Glomerular endothelial cell (primary cell): ENCODE measurements at places on chromosomes 16 and 17.

GRCh38 chr17:76196675-76197074, 43.6 kb downstream of the RNF157 start:
- no peak for DNase-seq

DNA sequence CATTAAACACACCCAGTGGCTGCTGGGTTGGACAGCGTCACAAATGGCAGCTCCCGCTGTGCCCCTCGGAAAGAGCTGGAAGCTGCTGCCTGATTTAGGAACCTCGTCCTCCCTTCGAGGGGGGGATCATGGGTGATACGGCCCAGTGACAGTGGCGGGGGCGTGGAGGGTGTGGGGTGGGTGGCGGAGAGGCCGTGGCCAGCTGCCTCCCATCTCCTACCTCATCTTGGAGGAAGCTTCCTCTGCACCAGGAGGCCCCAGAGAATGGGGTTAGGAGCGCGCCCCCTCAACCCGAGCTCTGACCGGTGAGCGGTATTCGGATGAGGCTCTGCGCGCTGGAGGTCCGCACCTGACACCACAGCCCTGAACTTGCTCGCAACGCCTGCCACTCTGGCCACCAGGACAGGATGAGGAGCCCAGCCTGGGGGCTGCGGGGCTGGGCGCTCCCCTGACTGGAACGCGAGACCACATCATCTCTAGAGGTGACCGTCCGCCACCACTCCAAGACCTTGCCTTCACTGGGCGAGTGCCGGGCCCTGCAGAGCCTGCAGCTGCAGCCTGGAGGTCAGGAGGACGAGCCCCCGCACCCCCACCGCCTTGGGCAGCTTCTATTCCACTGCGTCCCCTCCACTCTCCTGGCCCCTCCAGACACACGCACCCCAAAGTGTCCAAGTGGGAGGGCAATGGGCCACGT, 80.9 kb downstream of the KLHDC4 start:
- no peak for DNase-seq

DNA sequence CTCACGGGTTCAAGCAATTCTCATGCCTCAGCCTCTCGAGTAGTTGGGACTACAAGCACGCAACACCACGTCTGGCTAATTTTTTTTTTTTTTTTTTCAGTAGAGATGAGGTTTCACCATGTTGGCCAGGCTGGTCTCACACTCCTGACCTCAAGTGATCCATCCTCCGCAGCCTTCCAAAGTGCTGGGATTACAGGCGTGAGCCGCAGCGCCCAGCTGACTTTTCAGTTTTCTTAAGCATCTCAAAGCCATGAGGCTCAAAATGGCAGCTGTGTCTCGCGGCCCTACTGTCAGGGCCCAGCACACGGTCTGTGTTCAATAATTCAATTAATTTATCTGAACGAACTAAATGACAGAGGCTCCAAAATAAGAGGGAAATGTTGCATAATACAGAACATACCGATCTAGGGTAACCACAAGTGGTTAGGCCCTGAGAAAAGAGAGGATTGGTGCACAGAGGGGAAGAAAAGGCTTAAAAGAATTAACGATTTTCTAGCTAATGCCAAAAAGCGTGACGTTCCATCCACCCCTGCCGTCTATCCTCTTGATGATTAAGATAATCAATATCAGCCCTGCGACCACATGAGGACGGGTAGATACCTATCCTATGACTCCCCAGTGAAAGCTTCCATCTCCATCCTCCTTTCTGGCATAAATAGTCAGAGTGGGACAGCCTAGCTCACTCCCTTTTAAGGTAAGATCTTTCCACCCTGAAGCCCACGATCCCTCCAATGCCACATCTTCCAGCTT, 136.9 kb downstream of the SLC39A11 start:
- no peak for DNase-seq

GRCh38 chr17:45681706-45682105, 102.4 kb upstream of the CRHR1 start:
- no peak for DNase-seq

DNA sequence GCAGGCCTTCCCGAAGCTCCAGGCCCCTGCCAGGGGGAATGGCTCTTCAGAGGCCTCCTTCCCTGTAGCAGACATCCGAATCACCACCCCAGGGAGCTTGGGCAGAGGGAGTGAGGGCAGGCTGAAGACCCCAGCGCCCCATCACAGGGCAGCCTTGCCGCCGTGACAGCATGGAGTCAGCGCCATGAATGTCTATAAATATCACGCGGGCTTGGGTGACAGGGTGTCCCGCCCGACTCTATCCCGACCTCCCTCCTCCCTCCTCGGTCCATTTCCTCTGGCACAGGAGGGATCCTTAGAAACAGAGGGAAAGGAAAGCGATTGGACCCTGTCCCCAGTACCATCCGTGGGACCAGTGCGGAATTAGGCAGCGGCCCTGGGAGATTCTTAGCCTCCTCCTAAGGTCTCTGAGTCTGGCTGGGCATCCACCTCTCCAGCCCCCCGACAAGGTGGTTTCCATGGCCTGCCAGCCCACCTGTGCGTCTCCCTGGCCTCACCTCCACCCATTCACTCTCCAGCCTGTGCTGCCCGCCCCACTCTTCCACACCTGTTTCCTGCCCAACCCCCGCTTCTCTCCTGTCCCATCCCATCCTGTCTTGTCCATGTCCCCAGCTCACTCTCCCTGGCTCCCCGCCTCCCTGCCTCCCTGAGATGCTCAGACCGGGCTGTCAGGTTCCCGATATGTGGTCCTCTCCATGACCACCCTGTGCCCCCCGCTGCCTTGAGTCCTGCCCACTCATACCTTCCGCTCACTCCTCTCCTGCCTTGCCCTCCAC, 5.1 kb downstream of the ATP2A1 start:
- no peak for DNase-seq

DNA sequence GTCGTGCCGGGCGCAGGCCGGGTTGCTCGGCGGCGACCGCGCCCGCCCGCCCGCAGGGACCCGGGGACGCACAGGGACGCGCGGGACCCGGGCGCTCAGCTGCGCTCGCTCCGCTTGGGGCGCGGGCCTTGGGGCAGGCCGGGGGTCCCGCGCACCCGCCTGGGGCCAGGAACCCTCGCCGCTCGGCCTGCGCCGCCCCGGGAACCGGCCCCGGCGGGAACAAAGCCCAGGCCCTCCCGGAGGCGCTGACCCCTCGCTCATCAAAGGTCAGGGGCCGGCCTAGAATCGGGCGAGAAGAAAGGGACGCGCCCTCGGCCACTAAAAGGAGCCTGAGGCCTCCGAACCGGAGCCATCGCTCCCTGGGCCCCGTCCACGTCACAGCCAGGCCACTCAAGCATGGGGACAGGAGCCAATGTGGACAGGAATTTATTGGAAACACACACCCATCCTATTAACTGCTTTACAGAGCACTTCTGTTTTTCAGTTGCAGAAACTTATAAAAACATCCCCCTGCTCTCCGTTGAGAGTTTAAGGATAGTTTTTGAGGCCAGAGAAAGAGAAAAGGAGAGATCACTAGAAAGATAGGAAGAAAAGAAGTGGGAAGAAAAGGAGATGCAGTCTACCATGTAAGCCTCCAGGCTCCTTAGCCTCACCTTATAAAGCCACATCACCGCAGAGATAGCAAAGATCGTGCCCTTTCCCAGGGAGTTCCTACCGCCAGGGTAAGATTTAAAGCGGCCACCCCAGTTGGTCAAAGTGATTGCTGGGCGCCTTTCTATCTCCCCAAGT, 558 bp upstream of the ZFHX3 start:
- no peak for DNase-seq

DNA sequence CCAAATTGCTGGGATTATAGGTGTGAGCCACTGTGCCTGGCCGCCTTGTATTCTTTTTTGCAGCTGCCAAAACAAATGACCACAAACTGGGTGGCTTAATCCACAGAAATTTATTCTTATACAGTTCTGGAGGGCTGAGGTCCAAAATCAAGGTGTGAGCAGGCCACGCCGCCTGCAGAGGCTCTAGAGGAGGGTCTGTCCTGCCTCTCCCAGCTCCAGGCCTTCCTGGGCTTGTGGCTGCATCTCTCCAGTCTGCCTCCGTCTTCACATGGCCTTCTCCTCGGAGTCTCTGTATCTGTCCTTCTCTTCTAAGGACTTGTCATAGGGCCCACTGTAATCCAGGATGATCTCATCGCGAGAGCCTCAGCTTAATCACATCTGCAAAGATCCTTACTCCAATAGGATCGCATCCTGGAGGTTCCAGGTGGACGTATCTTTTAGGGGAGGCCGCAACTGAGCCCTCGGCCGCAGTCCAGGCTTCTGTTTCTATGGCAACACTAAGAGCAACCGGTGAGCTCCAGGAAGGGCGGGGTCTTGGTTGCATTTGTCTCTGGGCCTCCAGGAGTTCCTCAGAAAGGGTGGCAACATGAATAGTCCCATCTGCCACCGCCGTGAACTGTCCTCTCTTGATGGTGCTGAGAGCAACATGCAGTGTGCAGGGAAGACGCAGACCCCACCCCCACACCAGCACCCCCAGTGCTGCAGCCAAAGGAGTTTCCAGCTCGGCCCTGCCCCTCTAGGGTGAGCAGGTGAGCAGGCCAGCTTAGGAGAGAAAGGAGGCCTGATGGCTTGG, 29.5 kb upstream of the CREBBP start:
- no peak for DNase-seq
